ENCODE measurements at places on chromosomes 5 and 9. TPM values are rescaled to one million over a fixed set of nuclear protein-coding genes. Genes with fewer than 3 reads are reported as not detected.

The GABRG2 gene
- total RNA-seq, result not detected

The ACOT12 gene
- not detected for total RNA-seq

The NMUR2 gene
- not detected for total RNA-seq

The TAF1L gene
- total RNA-seq, result not detected

- no peak for DNase-seq
- no peak overlapping the region for H3K4me3 ChIP-seq
- H3K27ac ChIP-seq, result no peak overlapping the region
- no peaks in the 10 kb centered on the region for H3K4me1 ChIP-seq
- H3K27me3 ChIP-seq, result no peaks in the 10 kb centered on the region
- H3K36me3 ChIP-seq, result no peaks in the 10 kb centered on the region
Measured at GRCh38 chr5:126875303-126875785, 98.4 kb downstream of the LMNB1 start.

- H3K36me3 ChIP-seq, result no peaks in the 10 kb centered on the region
- H3K4me1 ChIP-seq, result peaks cover 28% of the 10 kb centered on the region
- no peaks in the 10 kb centered on the region for H3K27me3 ChIP-seq
Measured at GRCh38 chr9:114168281-114169028, 13.1 kb downstream of the COL27A1 start.

DNA sequence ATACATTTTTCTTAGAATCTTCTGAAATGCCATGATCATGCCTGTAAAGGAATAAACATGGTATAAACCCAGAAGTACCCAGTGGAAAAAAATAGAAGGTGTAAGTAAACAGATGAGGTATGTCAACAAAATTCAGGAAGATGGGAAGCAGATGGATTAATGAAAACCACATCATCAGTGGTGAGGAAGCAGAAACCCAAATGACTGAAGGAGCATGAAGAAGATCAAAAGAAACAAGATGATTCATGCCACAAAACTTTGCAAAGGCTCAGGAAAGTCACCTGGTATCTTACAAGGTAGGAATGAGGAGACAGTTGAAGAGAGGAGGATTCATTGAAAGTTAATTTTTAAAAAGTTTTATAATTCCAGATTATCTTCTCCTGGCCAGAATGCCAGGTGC lies 132.8 kb upstream of the PAPPA start:
- no peak overlapping the region for H3K4me3 ChIP-seq
- H3K4me1 ChIP-seq, result no peaks in the 10 kb centered on the region
- H3K27me3 ChIP-seq, result no peaks in the 10 kb centered on the region
- H3K36me3 ChIP-seq, result no peaks in the 10 kb centered on the region
- no peak for DNase-seq
- no peak overlapping the region for H3K27ac ChIP-seq

DNA sequence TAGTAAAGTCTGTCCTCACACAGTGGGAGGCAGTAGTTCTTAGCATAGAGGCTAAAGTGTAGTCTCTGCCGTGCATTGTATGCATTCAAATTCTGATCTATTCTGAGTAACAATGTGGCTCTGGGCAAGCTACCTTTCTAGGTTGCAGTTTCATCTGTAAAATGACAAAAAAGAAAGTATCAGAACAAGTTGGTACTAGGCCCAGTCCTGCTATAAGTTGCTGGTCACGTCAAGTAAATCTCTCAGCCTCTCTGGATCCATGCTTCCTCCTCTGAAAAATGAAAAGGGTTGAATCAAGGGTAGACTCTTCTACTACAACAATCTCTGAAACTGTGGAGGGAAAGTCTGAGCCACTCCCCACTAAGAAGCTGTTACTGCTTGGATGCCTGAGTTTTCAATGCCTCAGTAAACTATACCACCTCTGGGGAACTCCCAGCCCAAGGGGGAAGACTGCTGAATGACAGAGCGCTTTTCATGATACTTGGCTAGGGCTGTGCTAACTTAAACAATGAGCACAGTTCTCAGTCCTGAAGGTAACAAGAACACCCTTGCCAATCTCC lies 34.5 kb upstream of the SPARC start:
- H3K27me3 ChIP-seq, result no peaks in the 10 kb centered on the region
- DNase-seq, result no peak
- H3K4me1 ChIP-seq, result peaks cover 79% of the 10 kb centered on the region
- H3K27ac ChIP-seq, result peak overlapping the region; percentile 11
- H3K36me3 ChIP-seq, result no peaks in the 10 kb centered on the region

DNA sequence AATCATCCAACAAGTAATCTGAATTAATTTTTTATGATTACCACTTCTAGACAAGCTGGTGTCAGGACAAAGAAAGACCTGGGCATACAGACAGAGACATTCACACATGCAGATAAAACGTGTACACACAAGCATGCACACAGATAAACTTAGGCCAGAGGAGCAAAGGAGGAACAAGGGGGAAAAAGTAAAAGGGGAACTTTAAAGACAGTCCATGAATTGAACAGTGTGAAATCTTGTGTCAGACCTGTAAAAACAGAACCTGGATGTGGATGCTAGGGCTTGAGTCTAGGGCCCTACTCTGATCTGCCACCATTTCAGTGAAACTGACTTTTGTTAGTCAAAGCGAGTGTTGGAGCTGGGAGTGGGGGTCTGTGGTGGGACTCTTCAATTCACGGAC lies 11.2 kb upstream of the ZSWIM6 start:
- DNase-seq, result no peak
- no peak overlapping the region for H3K27ac ChIP-seq
- no peaks in the 10 kb centered on the region for H3K36me3 ChIP-seq
- peaks cover 26% of the 10 kb centered on the region for H3K4me1 ChIP-seq

DNA sequence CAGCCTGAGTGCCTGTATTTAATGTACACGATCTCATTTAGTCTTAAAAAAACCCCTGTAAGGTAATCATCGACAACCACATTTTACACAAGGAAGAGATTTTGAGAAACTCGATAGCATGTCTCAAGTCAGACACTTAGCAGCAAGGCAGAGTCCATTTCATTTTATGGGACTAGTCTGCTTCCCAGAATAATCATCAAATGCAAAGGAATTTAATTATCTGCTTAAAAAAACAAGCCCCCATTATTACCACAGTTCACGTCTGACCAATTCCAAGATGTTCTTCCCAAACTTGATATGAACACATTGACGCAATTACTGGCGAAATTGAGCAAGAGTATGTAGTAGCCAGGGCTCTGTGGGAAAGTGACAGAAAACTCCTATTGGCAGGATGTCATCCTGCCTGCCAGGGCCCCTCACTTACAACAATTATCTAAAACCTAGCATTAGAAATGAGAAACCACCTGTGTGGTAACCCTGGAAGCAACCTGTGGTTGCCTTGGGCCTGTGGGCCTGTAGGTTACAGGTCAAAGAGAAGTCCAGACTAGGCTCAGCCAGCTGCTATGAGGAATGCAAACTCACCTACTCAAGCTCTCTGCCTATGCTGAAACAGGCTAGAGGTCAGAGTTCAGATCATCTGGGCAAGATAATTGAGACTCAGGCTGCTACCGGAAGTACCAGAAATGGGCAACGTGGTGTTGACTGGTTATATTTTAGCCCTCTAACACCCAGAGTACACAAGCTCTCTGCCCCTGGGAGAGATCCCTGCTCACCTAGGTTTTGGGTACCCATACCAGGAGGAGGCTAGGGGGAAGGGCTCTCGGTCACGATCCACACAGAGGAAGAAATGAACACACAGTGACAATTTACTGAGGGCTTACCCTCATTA lies 1.6 kb downstream of the B4GALT1 start:
- no peak for DNase-seq
- H3K36me3 ChIP-seq, result no peaks in the 10 kb centered on the region
- H3K4me3 ChIP-seq, result peak overlapping the region; percentile 92

DNA sequence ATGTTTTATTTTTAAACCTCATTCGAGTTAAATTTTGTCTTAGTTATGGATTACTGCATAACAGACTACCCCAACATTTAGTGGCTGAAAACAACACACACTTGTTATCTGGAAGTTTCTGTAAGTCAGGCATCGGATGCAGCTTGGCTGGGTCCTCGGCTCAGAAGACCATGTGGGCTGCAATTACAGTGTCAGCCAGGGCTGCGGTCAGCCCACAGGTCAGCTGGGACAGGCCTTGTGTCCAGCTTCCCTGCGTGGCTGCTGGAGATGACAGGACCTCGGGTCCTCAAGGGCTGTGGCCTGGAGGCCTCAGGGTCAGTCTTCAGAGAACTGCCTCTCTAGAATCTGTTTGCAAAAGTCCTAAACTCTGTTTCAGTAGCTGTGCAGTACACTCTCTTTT lies 219.0 kb upstream of the IRX1 start:
- H3K36me3 ChIP-seq, result no peaks in the 10 kb centered on the region
- H3K27me3 ChIP-seq, result no peaks in the 10 kb centered on the region
- H3K4me1 ChIP-seq, result no peaks in the 10 kb centered on the region
- no peak overlapping the region for H3K4me3 ChIP-seq
- H3K27ac ChIP-seq, result no peak overlapping the region

DNA sequence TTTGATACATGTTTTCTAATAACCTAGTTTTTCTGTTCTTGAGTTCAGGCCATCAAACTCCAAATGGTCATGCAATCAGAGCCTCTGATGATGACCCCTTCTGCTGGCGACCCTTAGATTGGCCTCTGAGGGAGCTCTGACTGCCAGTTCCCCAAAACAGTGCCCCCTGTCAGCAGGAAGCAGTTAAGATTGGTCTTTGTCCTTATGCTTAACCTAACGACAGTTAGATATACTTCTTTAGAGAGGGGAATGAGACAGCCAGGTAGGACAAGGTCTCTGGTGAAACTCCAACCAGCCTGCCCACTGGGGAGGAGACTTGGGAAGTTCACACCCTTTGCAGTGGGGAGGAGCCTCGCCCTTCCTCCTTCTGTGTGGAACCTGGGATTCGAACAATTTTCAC lies 390.4 kb upstream of the KIF2A start:
- no peak overlapping the region for H3K4me3 ChIP-seq
- H3K4me1 ChIP-seq, result no peaks in the 10 kb centered on the region
- H3K27me3 ChIP-seq, result no peaks in the 10 kb centered on the region
- no peak overlapping the region for H3K27ac ChIP-seq
- H3K36me3 ChIP-seq, result no peaks in the 10 kb centered on the region

DNA sequence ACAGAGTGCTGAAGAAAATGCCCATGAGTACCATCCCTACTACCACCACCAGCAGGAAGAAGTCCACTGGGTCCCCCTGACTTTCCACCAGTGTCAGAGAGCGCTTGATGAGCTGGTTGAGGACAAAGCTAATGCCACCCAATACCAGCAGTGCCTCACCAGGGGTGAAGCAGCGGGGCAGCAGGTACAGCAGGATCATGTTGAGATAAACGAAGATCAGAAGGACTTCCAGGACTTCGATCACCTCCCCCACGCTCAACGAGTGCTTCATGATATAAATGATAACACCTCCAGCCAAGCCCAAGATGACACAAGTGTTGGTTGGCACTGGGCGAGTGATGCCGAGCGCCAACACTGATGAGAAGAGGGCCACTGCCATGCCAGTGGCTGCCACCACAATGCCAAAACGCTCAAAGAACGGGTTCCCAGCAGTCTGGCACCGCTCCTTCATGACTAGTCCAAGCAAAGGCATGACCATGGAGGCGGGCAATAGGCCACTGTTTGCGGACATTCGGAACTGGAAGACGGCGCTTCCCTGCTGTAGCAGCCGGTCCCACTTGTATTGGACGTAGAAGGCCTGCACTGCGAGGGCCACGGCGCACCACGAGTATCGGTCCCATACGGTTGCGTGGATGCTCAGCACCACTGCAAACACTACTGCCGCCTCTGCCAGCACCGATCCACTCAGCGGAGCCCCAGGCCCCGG lies 679 bp downstream of the DOLK start:
- H3K36me3 ChIP-seq, result peaks cover under 1% of the 10 kb centered on the region
- no peak for DNase-seq
- peaks cover 8% of the 10 kb centered on the region for H3K4me1 ChIP-seq
- no peaks in the 10 kb centered on the region for H3K27me3 ChIP-seq
- H3K4me3 ChIP-seq, result peak overlapping the region; percentile 97

DNA sequence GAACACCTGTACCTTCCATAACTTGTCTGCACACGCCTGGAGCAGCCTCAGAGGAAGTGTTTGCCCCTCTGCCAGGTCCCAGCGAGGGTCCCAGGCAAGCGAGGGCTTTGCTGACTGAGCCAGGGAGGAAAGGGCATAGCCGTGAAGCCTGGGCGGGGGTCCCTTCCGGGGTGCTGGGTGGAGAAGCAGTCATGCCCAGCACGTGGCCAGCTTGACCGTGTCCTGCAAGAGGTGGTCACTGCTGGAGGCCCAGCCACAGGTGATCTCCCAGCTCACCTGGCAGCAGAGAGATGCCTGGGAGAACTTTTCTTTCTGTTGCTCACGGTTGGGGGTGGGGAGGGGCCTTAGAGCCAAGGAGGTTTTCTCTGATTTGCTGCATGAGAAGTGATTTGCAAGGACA lies 195.3 kb downstream of the CACNA1B start:
- no peak overlapping the region for H3K27ac ChIP-seq
- H3K4me1 ChIP-seq, result no peaks in the 10 kb centered on the region
- DNase-seq, result no peak
- H3K36me3 ChIP-seq, result no peaks in the 10 kb centered on the region

GRCh38 chr5:166165596-166165995 lies 2125.8 kb upstream of the WWC1 start:
- no peaks in the 10 kb centered on the region for H3K27me3 ChIP-seq
- no peak for DNase-seq
- H3K4me1 ChIP-seq, result no peaks in the 10 kb centered on the region
- no peaks in the 10 kb centered on the region for H3K36me3 ChIP-seq

DNA sequence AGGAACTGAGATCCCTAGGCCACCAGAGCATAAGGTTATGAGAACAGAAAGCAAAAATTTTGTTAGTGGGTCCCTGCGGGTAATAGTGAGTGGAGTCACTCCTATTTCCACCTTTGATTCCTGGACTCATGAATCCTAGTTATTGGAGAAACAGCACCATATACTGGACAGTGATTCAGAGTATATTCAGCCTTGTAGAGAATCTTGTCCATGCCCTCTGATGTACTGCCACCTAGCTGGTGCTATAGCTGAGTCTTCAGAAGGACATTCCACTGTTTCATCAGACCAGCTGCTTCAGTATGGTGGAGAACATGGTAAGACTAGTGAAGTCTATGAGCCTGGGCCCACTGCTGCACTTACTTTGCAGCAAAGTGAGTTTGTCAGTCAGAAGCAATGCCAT lies 25.0 kb upstream of the ITGA2 start:
- no peaks in the 10 kb centered on the region for H3K36me3 ChIP-seq
- H3K27me3 ChIP-seq, result no peaks in the 10 kb centered on the region
- H3K4me1 ChIP-seq, result no peaks in the 10 kb centered on the region
- DNase-seq, result no peak
- H3K4me3 ChIP-seq, result no peak overlapping the region

Data from thoracic aorta (tissue), 2 donors.